ENCODE measurements at places on chromosomes 11 and 22.
A peak's percentile ranks its signal among the peaks of the same experiment; 100 is the strongest.

- DNase-seq, result no peak
These were observed 16.0 kb downstream of the TBX1 start for GRCh38 chr22:19776433-19777031.

DNA sequence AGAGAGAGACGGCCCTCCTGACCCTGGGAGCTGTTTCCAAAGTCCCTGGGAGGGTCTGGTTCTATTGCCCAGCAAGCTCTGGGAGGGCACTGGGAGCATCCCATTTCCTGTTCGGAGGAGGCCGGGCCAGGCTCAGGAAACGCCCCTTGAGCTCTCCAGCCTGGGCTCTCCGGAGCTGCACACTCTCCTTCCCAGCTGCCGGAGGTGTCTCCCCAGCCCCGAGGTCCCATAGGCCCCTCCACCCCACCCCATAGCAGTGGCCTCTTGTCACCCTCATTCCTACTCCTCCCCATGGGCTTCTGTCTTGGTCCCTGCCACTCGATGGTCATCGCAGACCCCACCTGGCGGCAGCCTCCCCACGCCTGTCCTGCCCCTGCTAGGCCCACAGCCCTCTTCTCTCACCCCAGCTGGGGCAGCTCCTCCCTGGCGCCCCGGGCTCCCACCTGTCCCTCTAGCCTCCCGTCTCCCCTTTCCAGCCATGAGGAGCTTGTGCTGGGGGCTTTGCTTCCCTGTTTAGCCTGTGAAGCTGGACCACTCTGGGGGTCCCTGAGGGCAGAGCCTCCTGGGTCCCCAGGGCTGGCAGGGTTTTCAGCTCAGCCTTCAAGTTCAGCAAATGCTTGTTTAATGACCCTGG, 2.8 kb downstream of the TSPAN32 start:
- no peak for DNase-seq

DNA sequence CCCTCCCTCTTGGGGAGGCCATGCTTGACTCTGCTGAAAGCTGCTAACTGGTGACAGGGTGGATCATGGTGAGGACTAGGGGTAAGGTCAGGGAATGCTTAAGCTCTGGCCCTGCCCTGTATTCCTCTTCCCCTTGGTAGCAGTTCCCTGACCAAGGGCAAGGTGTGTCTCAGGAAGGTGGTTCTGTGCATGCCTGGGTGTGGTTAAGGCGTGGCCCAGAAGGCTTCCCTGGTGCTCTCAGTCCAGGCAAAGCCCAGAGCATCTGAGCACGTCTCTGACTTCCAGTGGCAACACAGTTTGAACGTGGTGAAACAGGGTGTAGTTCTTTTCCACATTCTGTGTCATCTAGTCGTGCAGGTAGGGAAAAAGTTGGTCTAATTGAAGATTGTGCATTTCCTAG, 53.1 kb upstream of the HORMAD2 start:
- no peak for DNase-seq

DNA sequence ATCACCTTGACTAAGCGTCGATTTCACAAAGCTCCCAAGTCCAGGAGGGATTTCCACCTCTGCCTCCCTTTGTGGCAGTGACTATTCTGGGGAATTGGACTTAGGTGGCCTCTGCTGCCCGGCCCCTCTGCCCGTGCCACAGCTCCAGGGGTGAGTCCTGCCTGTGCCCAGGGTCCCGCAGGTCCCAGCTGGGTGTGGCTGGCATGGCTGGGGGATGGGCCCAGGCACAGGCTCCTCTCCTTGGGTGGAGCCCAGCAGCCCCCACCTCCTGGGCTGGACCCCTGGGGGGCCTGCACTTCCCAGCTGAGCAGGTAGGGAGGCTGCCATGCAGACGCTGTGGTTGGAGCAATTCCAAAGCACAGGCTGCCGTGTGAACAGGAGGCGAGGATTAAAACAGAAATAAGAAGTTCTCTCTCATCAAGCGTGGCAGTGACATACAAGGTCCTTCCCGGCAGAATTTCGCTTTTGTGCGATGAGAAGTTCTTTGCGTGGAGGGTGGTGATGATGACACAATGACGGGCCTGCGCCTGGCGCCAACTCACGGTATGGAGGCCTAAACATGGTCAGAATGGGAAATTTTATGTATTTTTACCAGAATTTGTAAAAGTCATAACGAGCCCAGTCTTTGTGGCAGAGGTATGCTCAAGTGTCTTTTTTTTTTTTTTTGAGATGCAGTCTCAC, 107.3 kb downstream of the BRD1 start:
- DNase-seq, result no peak

- DNase-seq, result no peak
These were observed 21.1 kb downstream of the MIF start for GRCh38 chr22:23915290-23915689.

DNA sequence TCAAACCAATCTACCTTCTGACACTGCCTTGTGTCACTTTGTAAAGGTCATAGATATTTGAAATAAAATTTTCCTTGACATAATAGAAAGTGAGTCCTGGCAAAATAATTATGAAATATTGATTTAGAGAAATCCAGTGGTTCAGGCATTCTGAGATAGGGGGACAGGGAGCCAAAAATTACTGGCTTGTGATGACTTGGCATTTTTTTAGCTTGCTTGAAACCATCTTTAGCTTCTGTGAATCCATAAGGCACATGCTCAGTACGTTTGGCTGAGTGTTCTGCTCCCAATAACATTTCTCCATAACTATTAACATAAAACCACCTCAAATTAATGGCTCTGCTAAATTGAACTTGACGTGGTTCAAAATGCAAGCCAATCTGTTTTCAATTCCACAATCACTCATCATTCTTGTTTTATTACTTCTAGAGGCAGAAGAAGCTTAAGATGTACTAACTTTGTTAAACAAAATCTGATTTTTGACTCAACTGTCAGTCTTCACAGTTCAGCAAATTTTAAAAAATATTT, 209.0 kb downstream of the LRRC4C start:
- DNase-seq, result no peak

DNA sequence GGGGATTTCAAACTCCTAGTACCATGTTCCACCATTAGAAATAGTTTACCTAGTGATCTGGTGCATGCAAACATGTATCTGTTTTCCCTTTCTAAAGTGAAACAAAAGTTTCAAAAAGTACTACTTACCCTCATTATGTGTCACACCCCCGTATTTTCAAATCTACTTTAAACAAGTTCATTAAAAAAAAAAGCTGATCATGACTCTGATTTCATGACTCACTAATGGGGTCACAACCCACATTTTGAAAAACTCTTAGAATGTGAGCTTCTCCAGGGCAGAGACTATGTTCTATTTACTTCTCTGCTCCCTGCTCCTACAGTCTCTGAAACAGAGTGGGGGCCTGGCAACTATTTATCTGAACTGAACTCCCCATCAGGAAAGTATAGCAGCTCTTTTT, 18.2 kb downstream of the CHRM1 start:
- no peak for DNase-seq

DNA sequence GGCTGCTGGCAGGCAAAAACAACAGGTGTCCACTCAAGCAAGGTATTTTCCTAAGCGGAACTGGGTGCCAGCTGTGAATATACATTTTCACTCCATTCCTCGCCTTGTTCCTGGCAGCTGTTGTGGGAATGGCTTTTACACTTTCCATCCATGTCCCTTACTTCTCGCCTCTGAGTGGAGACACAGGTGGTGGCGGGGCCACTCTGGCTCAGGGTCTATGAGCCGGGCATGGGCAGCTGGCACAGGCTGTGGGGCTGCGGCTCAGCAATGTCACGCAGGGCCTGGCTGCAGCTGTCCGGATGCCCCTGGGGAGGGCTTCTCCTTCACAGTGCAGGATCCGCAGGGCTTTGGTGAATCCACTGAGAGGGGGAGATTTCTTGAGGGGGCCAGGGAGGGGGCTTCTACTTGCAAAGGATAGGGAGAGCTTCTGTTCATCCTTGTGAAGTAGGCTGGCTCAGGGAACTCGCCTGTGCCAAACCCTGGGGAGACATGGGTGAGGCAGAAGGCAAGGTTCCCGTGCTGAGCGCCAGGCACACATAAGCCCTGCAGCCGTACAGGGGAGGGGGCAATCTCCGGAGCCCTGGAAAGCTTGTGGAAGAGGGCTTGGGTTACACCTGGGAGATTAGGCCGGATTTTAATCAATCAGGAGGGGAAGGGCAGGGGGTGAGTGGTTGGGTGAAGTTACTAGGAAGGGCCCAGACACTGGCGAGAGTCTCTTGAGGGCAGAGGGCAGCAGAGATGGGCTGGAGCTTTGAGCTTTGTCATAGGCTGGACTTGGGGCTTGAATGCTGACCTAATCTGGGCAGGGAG, 45.7 kb downstream of the KCNQ1OT1 start:
- DNase-seq, result no peak

GRCh38 chr11:108669711-108670110, 4.8 kb downstream of the DDX10 start:
- DNase-seq, result no peak

- no peak for DNase-seq
These were observed 563 bp downstream of the BID start for GRCh38 chr22:17773606-17774205.

DNA sequence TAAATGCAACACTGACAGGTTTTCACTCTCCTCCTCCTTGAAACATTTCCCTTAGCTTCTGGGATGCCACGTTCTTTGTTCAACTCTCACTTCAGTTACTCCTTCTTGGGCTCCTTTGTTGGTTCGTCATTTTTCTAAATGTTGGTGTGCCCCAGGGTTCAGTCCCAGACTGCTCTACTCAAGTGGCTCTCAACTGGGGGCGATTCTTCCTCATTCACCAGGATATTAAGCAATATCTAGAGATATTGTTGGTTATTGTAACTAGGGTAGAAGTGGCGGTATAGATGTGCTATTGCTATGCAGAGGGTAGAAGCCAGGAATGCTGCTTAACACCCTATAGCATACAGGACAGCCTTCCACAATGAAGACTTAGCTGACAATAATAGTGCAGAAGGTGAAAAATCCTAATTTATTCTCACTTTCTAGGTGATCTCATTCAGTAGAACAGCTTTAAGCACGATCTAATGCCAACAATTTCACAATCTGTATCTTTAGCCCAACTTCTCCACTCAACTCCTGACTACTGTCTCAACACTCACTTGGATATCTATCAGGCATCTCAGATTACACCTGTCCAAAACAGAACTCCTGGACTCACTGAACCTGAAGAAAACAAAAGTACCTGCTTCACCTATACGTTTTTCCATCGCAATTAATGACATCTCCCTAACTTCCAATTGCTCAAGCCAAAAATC, 4.6 kb downstream of the NUP160 start:
- DNase-seq, result no peak

GRCh38 chr11:62917906-62918502, 3.2 kb downstream of the CHRM1 start:
- DNase-seq, result no peak

DNA sequence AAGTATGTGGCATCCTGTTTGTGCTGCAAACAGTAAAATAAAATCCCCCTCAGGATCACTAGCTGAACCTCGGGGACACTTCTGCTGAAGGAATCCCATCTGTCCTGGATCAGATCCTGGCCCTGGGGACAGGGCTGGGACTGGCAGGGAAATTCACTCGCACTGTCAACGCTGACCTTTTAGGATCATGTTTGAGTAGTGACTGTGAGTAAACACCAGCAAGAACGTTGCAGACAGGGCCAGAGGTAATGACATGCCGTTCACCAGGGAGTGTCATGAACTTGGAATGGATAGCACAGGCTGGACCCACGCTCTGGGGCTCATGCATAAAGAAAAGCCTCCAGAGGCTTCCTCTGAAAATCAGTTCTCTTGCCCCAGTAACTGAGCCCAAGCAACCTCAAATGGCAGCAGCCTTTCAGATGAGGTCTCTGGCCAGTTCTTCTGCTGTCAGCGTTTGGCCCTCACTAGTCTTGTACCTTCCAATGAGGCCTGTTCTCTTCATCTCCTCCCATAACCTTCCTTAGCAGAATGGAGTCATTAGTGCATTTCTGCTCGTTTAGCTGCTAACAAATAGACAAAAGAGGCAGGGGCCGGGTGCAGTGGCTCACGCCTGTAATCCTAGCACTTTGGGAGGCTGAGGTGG, 51.0 kb upstream of the BARX2 start:
- DNase-seq, result peak; percentile 7

GRCh38 chr22:45562102-45562501, 59.4 kb downstream of the FBLN1 start:
- DNase-seq, result no peak

GRCh38 chr22:22930571-22931556, 43.2 kb downstream of the IGLL5 start:
- no peak for DNase-seq

GRCh38 chr11:65204646-65205601, 23.2 kb downstream of the CAPN1 start:
- DNase-seq, result no peak

- DNase-seq, result no peak
These were observed 58.2 kb downstream of the PRCP start for GRCh38 chr11:82842019-82842418.

- peak; percentile 2 for DNase-seq
These were observed 68.0 kb downstream of the RSF1 start for GRCh38 chr11:77752516-77752915.

DNA sequence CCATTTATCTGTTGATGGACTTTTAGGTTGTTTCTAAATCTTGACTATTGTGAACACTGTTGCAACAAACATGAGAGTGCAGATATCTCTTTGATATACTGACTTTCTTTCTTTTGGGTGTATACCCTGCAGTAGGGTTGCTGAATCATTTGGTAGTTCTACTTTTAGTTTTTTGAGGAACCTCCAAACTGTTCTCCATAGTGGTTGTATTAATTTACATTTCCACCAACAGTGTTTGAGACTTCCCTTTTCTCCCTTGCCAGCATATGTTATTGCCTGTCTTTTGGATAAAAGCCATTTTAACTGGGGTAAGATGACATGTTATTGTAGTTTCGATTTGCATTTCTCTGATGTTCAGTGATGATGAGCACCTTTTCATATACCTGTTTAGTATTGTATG, 330.0 kb downstream of the DDX10 start:
- DNase-seq, result no peak

GRCh38 chr22:46121523-46122287, 28.6 kb upstream of the PPARA start:
- no peak for DNase-seq

DNA sequence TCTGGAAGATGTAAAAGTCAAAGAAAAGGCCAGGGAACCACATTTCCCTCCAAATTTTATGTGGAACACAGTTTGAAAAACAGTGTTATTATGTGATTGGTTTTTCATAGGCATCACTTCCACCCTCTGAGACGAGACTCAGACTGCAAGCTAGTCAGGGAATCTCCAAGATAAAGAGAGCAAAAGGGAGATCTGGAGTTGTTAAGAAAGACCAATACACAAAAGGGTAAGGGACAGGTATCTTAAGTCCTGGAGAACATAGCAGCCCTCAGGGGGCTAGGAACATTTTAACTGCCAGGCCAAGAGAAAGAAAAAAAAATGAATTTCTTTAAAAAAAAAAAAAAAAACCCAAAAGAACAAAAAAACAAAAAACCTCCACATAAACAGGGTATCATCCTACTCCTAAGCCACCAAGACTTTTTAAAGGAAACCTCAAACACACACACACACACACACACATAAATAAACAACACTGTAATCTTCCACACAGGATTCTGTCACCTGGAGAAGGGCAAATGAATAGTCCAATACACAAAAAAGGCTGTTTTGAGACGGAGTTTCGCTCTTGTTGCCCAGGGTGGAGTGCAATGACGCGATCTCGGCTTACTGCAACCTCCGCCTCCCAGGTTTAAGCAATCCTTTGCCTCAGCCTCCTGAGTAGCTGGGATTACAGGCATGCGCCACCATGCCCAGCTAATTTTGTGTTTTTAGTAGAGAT, 44.5 kb downstream of the CELF1 start:
- DNase-seq, result no peak

Data from HFFc6 (cell line).